ENCODE measurements at places on chromosomes 16 and 17. TPM values are rescaled to one million over a fixed set of nuclear protein-coding genes. Genes with fewer than 3 reads are reported as not detected.

Gene SNX20
- not detected for total RNA-seq

Gene CLEC3A
- total RNA-seq, result not detected

Gene TNFRSF17
- not detected for total RNA-seq

Gene CCL7
- total RNA-seq, result 0.89 TPM

Gene DPEP2
- not detected for total RNA-seq

Gene ARMC5
- 7.4 TPM for total RNA-seq

Gene IGF2BP1
- total RNA-seq, result 0.44 TPM

Gene HOXB3
- total RNA-seq, result 3.0 TPM

Gene SBK1
- not detected for total RNA-seq

Gene C16orf92
- not detected for total RNA-seq

Gene RNF222
- not detected for total RNA-seq

Gene C1QTNF8
- total RNA-seq, result not detected

Gene ACSM5
- 0.66 TPM for total RNA-seq

Gene KRT33A
- total RNA-seq, result not detected

Gene TP53TG3
- not detected for total RNA-seq

Gene BFAR
- 60.4 TPM for total RNA-seq

Gene KRTAP9-2
- total RNA-seq, result not detected

Gene RAD51C
- 33.3 TPM for total RNA-seq

Gene SPATA22
- not detected for total RNA-seq

Gene CEMP1
- 0.12 TPM for total RNA-seq

Gene CLEC16A
- 20.1 TPM for total RNA-seq

Gene LLGL2
- total RNA-seq, result 0.12 TPM

Gene ARHGAP44
- total RNA-seq, result 1.9 TPM

Gene KLHL36
- total RNA-seq, result 71.5 TPM

Gene WNT3
- 0.62 TPM for total RNA-seq

Gene NPIPB13
- total RNA-seq, result 0.75 TPM

Gene ADAD2
- not detected for total RNA-seq

Gene TMUB2
- 28.1 TPM for total RNA-seq

Gene SEZ6
- not detected for total RNA-seq

Gene JUP
- 7.6 TPM for total RNA-seq

Gene GCGR
- total RNA-seq, result not detected

Gene P2RX5
- 4.0 TPM for total RNA-seq

Gene ANKS4B
- total RNA-seq, result under 0.01 TPM

Gene SCGB1C2
- not detected for total RNA-seq

Gene SLC13A2
- total RNA-seq, result not detected

Gene PRSS33
- not detected for total RNA-seq

Gene KIF19
- total RNA-seq, result not detected

Gene ZNF597
- total RNA-seq, result 2.0 TPM
